Kidney (tissue), 22 donors: ENCODE measurements at places on chromosomes 12 and 14.
A peak's percentile ranks its signal among the peaks of the same experiment; 100 is the strongest.

- DNase-seq = peak; percentile 32
These were observed 1519.3 kb upstream of the TMEM132C start for GRCh38 chr12:126747530-126748149.

GRCh38 chr12:26378711-26379110 is 183.3 kb downstream of the SSPN start:
- DNase-seq = no peak

DNA sequence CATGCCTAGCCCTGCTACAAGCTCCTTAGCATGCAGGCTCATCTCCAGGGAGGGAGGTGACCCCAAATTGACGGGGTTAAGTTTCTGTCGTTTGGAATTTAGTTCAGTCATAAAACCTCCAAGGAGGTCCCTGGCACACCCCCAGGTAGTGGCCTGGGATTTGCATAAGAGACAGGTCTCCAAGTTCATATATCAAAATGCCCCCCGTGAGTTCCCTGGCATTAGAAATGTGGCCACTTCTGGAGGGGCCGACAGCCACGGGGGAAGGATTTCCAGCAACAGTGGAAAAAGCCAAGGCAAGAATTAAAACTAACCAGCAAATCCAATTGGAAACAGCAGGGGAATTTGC is 228.8 kb downstream of the BCL11B start:
- no peak for DNase-seq

DNA sequence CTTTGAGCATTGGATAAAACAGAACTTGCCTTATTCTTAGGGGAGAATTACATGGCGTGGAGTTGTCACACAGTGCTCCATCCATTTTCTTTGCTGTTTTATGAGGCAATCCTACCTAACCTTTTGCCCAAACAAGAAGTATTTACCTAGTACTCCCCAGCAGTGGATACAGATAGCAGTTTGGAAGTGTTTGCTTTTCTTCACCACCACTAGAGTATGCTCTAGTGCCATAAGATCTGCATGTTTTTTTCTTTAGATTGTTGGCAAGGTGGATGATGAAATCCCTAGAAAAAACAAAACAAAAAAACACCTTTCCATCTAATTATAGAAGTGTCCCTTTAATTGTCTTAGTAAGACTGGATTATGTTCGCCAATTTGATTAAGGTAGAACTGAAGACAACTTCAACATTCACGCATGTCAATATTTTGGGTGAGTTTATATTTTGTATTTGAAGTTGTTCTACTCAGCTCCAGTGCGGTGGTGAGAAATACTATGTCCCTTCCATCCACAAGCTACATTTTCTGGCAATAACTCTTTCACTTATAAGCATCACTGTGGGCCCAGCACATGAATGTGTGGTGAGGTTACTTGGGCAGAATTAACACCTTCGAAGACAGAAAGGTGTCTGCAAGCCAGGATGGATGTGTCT is 23.6 kb upstream of the TMEM260 start:
- peak; percentile 51 for DNase-seq

DNA sequence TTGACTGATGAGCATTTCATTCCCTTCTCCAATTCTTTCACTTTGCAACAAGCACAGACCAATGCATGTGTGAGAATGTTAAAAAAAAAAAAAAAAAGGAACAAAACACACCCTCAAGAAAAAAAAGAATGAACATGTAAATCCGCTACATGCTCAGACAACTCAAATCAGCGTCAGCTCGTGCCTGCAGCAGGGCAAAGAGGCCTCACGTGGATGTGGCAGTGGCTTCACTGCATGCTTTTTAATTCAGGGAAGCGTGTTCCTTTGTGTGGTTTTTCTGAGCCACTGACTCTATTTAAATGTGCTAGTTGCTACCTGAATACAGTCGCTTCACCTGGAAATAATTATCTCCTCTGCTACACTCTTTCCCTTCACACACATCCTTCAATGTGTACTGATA is 55.1 kb downstream of the PPP1R36 start:
- DNase-seq = no peak

DNA sequence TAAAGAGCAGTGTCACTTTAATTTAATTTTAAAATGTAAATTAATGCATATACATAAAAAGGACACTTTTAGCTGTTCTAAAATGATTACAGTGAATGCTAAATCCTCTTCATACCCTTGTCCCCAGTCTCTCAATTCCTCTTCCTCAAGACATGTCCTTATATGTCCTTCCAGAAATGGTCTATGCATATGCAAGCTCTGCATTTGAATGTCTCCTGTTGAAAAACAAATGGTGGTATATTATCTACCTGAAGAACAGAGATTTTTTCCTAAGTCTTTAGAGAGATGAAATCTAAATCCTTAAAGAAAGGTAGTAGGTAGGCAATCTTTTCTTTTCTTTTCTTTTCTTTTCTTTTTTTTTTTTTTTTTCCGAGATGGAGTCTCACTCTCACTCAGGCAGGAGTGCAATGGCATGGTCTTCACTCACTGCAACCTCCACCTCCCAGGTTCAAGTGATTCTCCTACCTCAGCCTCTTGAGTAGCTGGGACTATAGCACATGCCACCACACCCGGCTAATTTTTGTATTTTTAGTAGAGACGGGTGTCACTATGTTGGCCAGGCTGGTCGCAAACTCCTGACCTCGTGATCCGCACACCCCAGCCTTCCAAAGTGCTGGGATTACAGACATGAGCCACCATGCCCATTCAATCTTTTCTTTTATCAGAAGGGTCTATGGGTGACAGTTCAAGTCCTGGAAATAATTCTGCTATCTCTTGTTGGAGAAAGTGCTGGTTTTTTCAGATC is 180.5 kb downstream of the PRKCH start:
- no peak for DNase-seq

DNA sequence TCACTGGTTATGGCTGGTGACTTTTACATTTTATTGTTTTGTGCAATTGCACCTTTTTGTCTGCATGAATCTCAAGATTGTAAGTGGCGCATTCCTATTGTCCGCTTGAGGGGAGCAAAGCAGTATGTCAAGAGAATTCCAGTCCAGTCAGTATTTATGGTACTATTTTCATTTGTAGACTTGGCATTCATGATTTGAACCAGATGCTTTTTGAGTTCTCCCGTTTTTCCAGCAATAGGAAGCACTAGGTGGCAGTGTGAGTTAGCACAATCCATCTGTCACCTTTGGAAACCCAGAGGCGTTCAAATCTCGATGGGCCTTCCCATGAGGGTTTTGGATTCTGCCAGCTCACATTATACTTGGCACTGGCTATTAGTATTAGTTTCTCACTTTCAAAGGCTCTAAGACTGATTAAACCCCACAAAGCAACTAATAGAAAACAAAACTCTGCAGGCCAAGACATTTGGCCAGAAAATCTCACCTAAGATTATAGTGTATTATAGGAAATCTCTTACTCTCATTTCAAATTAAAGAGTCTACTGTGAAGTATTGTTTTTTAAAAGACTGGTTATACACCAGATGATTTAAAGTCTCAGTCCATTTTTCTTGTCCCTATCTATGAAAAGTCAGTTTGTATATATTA is 2.2 kb downstream of the DACT1 start:
- DNase-seq = peak; percentile 94

DNA sequence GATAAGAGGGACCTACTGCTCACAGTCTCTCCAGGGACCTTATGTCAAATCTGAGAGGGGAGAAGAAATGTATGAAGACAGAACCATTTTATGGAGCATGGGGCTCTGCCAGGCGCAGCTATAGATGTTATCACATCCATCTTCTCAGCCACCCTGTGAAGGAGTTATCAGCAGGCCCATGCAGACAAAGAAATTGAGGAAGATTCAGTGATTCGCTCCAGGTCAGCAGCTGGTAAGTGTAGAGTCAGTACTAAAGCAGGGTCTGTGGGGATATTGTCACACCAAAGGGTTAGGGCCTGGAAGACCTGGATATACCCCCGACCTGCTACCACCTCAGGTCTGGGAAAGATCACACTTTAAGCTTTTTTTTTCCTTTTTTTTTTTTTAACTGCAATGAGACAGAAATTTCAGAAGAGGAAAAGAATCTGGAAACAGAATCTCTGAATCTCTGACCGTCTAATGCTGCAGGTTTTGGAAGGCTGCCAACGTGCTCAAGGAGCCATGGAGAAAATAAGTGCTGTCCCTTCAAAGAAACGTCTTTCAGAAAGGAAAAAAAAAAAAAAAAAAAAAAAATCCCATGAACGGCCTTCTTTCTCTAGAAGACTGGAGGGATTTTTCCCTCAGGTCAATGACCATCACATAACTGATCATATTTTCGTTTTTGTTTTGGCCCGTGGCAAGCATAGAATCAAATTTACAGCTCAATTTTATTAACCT is 73.3 kb upstream of the PLEKHG7 start:
- peak; percentile 81 for DNase-seq

DNA sequence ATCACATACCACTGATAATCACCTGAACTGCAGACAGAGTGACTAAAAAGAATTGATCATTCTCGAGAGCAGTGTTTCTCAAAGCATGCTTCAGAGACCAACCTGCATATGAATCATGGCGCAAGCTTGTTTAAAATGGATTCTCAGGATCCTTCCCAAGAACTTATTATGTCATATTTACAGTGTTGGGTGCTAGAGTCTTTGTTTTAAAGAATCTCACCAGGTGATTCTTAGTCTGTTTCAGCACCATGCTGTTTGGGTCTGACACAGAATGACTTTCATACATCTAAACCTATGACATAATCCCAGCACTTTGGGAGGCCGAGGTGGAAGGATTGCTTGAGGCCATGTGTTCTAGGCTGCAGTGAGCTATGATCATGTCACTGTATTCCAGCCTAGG is 31.3 kb upstream of the SSPN start:
- DNase-seq = no peak

GRCh38 chr12:106924268-106924861 is 31.3 kb upstream of the TMEM263 start:
- DNase-seq = no peak

DNA sequence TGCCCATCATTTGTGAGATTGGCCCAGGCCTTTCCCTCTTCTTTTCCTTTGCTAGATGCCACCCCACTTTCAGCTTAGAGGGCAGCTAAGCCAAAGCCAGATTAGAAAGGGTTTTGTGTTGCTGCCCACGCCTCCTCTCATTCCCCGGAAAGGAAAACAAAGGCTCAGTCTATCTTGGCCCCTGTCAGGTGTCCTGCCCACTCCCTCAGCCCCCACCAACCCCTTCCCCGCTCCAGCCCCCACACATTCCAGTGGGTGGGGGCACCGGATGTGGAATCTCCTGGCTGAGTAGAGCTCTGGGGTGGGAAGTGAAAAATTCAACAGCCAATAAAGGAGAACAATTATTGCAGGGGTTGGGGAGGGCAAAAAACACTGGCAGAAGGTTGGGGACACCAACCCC is 2.2 kb downstream of the BLOC1S1 start:
- peak; percentile 89 for DNase-seq

GRCh38 chr12:25734529-25735180 is 181.6 kb upstream of the LMNTD1 start:
- DNase-seq = no peak

DNA sequence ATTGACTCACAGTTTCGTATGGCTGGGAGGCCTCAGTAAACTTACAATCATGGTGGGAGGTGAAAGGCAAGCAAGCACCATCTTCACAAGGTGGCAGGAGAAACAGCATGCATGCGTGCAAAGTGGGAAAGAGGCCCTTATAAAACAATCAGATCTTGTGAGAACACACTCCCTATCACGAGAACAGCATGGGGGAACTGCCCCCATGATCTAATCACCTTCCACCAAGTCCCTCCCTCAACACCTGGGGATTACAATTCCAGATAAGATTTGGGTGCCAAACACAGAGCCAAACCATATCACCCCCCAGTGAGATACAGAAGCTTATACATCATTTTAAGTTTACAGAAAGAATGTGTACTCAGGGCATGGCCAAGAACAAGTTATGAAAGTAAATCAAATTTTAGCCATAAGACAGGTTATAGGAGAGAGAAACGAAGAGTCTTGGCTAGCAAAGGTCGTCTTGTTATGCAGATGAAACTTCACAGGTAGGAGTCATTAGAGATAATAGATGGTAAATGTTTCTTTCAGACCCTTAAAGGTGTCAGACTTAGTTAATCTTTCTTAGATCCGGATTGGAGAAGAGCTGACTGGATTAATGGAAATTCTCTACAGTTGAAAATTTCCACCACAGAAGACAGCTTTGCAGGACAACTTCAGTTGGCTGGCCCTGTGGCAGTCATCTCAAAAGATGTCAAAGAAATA is 79.8 kb upstream of the SEL1L start:
- no peak for DNase-seq

- no peak for DNase-seq
These were observed 8.7 kb downstream of the SYNE3 start for GRCh38 chr14:95507701-95508103.

GRCh38 chr14:92956961-92957360 is 34.0 kb downstream of the CHGA start:
- DNase-seq = no peak

DNA sequence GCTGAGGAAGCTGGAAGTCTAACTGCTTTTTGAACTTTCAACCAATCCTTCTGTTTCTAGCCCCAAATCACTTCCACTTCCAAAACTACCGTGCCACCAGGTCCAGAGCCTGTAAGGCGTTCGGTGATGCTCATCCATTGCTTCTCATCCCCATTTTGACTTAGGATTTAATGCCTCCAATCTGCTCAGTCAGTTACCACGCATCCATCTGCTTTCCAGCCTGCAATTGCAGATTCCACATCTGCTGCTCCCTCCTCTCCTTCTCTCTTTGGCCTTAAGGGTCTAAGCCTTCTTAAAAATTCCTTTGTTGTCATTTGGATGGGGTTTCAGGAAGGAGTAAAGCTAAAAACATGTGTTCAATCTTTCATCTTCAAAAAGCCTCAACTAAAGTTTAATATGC is 74.7 kb downstream of the TUNAR start:
- DNase-seq = no peak

GRCh38 chr12:19201661-19202060 is 72.1 kb downstream of the PLEKHA5 start:
- DNase-seq = no peak

- DNase-seq = no peak
These were observed 11.6 kb downstream of the RNASE10 start for GRCh38 chr14:20516921-20517320.

DNA sequence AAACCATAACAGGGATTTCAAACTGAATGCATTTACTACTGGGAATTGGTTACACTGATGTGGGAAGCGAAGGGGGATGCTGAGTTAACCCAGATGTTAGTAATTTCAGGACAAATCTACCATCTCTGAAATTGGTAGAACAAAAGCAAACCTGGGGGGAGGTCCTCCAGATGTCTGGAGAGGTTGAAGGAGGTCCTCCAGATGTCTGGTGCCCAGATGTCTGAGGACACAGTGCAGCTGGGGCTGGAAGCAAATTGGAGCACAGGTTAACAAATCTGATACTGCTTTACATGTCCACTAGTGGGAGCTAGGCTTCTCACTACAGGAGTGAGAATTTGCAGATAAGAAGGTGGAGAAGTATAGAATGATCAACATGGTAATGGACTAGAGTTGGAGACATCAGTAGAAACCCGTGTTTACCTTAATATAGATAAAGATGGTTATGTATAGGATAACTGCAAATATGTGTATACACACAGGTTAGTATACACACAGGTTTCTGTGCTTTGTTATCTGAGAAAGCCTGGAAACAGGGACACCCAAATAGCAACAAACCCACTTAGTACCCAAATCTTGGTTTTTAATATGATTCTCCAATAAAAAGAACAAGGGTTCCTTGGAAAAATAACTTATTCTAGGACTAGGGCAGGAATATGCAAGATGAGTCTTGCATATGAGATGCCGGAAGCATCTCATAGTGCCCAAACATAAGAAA is 162.5 kb downstream of the C12orf50 start:
- no peak for DNase-seq
